ENCODE measurements at places on chromosomes 7 and 10. TPM values are rescaled to one million over a fixed set of nuclear protein-coding genes. Genes with fewer than 3 reads are reported as not detected.

Gene TRPV6
- 1.8 TPM for total RNA-seq

Gene SPACDR
- total RNA-seq: 0.49 TPM

Gene SAP25
- total RNA-seq: 0.39 TPM

Gene FAM24B
- 5.7 TPM for total RNA-seq

Gene FMC1
- total RNA-seq: 7.9 TPM

Gene CFAP58
- 0.39 TPM for total RNA-seq

Gene PRPS1L1
- total RNA-seq: not detected

Gene PLCE1
- total RNA-seq: 8.6 TPM

Gene SLC18A2
- 6.2 TPM for total RNA-seq

Gene TMEM213
- not detected for total RNA-seq

Gene NRG3
- 0.39 TPM for total RNA-seq

GRCh38 chr7:142646386-142647140 lies 102.7 kb upstream of the PRSS1 start:
- DNase-seq: no peak

DNA sequence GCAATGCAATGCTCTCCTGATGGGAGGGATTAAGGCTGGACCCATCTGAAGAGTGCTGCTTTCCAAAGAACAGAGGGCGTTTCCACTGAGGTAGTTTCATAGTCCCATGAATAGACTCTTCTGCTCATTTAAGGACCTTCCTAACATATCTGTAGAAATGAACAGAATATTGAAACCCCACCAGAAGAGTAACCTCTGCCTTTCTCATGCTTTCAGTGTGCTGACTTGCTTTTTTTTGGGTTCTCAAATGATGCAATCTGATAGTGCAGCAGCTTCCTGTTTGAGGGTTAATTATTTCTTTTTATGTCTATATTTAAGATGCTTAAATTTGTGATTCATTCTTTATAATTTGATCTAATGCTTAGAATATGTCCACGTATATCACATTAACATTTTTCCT lies 82.2 kb downstream of the GATA3 start:
- no peak for DNase-seq

- peak; percentile 60 for DNase-seq
Measured at GRCh38 chr10:16943295-16944285, 126.4 kb upstream of the RSU1 start.

GRCh38 chr10:86863484-86863842 lies 94.0 kb downstream of the MMRN2 start:
- DNase-seq: no peak

DNA sequence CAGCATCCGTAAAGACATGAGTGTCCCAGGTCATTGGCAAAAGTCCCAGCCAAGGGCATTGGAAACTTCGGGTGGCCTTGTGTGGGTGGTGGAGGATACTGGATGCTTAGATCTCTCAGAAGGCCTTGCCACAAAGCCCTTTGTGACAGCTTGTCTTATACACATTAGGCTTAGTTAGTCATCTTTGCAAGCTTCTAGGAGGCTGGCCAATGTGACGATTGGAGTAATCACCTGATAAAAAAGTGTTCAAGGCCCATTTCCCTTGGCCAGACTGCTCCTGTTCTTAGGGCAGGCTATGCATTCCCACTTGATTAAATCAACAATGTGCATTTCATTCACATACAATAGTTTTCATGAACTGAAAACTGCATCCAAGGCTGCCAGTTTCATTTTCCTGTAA lies 26.9 kb downstream of the NPS start:
- no peak for DNase-seq

GRCh38 chr10:3978174-3978573 lies 193.2 kb upstream of the KLF6 start:
- DNase-seq: no peak

GRCh38 chr10:88866454-88866853 lies 13.6 kb upstream of the STAMBPL1 start:
- DNase-seq: no peak

DNA sequence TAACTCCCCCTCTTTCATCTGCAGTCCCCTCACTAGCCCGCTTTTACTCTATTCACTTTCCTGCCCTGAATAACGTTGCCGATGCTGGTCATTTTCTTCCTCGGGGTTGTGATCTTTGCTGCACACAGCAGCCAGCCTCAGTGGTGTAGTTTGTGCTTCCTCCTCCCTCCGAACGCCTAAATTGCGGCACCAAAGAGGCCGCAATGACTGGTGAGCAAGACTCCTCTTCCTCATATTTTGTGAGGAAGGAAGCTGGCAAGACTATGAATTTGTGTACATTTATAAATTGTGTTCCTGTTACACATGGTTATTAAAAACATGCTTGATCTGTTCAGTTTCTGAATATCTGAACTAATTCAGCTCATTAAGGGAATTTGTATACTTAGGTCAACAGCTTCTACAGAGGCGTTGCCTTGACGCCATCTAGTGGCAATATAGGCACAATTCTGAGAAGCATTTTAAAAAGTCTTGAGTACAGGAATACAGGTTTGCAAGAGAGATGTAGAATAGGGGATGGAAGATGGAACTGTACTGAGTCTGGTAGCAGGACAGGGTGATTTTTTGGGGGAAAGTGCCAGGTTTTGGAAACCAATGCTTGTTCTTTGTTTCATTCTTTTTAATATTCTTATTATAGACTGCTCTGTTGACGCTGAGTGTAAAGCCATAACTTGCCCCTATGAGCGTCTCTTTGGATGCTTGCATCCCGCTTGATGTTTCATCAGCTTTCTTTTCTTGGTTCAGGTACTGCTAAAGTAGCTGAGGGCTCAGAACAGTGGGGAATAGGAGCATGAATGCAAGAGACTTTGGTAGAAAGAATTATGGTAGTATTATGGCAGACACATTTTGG lies 4.1 kb upstream of the TAS2R5 start:
- no peak for DNase-seq

- no peak for DNase-seq
Measured at GRCh38 chr10:124700293-124701037, 43.7 kb downstream of the FAM53B start.

- DNase-seq: no peak
Measured at GRCh38 chr10:21396889-21397288, 128.6 kb downstream of the SKIDA1 start.

- DNase-seq: no peak
Measured at GRCh38 chr7:149727899-149728476, 45.4 kb downstream of the ZNF467 start.

DNA sequence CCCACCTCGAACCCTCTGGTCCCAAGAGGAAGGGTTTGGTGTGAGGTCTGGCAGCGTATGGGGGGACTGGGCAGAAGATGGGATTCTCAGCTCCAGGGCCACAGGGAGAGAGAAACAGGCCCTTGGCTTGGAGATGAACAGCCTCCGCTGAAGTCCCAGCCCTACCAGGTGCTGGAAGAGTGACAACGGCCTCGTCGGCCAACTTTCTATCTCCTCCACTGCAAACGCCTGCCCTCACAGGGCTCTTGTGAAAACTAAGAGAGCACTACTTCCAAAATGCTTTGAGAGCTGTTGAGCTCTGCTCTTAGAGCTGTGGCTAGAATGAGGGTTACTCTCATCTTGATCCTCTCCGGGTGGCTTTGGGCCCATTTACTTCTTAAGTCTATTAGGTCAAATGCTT lies 63.5 kb downstream of the AFAP1L2 start:
- DNase-seq: no peak

- no peak for DNase-seq
Measured at GRCh38 chr7:27670676-27671075, 8.0 kb upstream of the HIBADH start.

- DNase-seq: no peak
Measured at GRCh38 chr10:90712529-90712928, 145.3 kb downstream of the HTR7 start.

GRCh38 chr7:36755484-36755883 lies 31.2 kb upstream of the AOAH start:
- DNase-seq: no peak

- DNase-seq: no peak
Measured at GRCh38 chr7:155466814-155467733, 9.1 kb downstream of the EN2 start.

DNA sequence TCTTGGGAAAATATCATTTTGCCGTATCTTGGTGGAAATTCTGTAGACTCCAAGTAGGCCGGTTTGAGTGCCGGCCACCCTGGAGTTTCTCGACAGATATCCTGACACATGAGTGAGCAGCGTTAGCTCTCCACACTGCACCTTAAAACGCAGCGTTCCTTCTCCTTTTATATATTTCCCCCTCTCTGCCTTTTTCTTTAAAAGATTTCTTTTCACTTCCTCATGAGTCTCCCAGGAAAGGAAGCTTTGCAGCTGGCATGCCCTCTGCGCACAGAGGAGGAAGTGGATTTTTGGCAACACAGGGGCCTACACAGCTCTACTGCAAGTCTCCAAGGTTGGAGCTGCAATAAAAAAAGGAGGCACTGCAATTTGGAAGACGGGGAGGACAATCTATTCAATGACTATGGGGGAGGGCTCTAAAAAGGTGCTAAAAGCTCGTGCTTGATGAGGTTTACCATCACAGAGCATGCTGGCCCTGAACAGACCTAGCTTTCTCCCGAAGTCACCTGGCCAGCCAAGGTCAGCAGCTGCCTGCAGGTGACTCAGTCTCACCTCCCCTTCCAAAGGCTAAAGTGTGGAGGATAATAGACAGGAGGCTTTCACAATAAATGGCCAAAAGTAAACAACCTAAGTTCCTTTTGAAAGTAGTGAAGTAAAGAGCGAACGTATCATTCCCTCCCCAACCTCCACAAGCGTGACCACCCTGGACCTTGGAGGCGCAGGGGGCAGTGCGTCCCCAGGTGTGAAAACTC lies 252.8 kb downstream of the ZMYND11 start:
- DNase-seq: no peak

DNA sequence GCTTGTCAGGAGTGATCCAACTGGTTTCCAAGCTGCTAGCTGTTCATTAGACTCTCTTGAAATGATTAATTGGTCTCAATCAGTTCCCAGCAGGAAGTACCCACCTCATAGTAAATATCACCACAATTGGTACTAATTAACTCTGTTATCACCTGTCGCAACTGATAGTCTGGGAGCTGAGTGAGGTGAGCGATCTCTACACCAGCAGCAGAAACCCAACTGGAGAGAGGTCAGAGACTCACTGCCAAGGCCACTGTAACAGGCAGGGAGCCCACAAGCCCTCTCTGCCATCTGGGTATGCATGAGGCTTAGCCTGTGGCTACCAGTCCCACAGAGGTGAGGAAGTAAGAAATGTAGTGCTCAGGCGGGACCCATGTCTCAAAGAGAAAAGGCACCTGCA lies 245.5 kb downstream of the DYNC1I1 start:
- no peak for DNase-seq

DNA sequence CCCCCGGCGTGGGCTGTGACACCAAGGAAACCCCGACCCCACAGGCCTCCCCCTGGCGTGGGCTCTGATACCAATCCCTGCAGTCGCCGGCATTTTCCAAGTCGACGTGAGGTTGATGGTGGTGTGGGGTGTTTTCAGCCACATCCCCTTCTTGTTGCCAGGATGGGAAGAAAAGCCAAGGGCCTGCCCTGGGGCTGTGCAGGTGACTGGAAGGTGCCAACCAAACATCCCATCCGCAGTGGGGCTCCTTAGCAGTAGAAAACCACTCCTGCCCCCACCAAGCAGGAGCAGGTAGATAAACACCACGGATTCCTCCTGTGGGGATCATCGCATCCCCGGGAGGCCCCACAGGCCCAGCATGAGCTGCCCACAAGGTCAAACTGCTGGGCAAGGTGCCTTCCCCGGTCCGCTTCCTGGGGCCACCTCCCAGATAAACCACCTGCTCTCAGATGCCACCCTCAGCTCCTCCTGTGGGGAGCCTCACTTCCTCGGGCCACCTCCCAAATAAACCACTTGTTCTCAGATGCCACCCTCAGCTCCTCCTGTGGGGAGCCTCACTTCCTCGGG lies 88.5 kb upstream of the DIP2C start:
- no peak for DNase-seq

DNA sequence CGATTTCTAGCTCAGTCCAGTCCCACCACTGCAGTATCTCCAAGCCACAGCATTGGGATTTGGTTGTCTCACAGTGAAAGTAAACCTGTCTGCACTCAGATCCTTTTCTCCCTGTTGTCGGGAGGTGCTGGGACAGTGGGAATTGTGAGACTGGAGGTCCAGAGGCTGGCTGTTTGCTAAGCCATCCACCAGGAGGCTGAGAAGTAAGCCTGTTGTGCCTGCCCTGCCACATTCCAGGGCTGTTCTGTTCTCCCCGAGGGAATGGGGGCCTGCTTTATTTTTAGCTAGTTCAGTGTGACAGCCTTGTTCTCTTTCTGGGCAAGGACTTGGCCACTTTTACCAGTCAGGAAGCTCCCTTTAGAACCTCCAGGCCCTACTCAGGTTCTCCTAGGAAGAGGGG lies 54.9 kb downstream of the HK1 start:
- DNase-seq: peak; percentile 26

- DNase-seq: peak; percentile 78
Measured at GRCh38 chr7:28411876-28412662, at the start of gene CREB5. Gene CREB5 (plus strand): TSS chr7:28412518. CDS start chr7:28412915, 397 bp downstream.

DNA sequence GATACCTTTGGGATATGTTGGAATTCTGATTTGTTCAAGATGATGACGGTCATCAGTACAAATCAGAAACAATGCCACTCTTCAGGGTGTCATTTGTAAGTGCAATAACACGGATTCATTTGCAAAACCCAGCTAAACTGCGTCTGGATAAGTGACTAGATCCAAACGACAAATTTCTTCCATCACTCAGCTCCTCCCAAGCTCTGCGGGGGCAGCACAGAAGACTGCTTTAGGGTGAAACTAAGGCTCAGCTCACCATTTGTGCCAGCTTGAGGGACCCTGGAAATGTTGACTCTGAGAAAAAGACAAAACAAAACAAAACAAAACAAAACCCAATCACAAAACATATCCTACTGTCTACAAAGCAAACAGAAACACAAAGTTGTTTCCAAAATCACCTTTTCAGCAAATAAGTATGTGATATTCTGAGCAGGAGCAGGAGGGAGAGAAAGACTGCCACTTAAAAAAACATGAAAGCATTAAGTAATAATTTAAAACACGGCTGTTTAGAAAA lies 8.0 kb downstream of the EVX1 start:
- no peak for DNase-seq
